NCI-H446 (cell line): ENCODE measurements at places on chromosomes 11 and 22.

- peak; percentile 46 for DNase-seq
Observed at GRCh38 chr22:30890686-30891442, 77.7 kb downstream of the MORC2 start.

- no peak for DNase-seq
Observed at GRCh38 chr11:16217631-16218030, 138.7 kb downstream of the SOX6 start.

DNA sequence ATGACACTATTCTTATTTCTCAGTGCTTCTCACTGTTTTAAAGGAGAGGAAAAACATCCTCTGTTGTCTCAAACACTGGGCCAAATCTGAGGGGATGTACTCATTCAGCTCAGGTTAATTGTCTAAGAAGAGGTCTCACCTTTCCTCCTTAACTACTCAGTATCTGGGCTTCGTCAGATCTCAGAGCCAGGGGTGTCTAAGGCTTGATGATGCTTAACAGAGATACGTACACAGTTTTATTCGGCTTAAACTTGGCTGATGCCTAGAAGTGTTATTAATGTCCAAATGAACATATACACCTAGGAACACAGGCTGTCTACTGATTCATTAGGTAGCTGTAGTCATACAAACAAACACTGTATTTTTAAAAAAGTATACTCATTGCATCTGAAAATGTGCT, 85.8 kb downstream of the UVRAG start:
- no peak for DNase-seq

DNA sequence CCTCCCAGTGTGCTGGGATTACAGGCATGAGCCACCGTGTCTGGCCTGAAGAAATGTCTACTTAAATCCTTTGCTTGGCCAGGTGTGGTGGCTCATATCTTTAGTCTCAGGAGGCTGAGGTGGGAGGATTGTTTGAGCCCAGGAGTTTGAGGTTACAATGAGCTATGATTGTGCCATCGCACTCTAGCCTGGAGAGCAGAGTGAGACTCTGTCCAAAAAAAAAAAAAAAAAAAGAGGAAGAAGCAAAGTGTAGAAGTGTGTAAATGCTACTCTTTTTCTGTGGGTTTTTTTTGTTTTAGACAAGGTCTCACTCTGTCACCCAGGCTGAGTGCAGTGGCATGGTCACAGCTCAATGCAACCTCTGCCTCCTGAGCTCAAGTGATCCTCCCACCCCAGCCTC, 6.4 kb upstream of the ATG16L2 start:
- no peak for DNase-seq

DNA sequence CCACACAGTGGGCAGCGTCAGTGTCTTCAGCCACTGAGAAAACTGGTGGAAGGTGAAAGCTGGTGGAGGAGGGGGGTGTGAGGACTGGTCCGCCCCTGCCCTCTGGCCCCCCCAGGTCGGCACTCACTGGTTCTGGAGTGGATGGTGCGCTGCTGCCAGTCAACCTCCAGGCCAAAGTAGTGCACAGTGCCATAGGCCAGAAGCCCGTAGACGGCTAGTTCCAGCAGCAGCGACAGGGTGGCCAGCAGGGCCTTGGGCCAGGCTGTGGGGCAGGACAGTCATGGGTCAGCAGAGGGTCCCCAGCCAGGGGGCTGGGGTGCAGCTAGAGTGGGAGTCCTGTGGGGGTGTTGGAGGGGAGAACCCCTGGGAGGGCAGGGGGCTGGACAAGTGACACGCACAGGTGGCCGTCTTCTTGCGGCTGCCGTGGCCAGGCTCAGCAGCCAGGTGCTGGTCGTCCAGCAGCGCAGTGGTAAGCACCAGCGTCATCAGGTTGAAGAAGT, 2.2 kb downstream of the LMF2 start:
- no peak for DNase-seq

DNA sequence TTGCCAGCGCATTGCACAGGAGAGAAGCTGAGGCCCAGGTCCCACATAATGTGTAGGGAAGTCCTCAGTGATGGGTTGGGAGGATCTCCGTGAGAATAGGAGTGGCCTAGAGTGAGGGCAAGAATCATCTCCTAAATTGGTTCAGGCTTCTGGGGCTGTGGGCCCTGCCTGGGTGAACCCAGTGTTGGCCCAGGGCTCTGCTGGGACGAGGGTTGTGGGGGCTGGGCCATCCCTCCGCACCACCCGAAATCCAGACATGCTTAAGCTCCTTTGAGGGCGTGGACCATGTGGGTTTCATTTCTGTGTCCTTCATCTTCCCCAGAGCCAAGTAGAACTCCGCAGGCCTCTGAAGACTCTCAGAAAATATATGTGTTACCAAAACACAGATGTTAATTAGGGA, 3.7 kb downstream of the MICALL1 start:
- no peak for DNase-seq

DNA sequence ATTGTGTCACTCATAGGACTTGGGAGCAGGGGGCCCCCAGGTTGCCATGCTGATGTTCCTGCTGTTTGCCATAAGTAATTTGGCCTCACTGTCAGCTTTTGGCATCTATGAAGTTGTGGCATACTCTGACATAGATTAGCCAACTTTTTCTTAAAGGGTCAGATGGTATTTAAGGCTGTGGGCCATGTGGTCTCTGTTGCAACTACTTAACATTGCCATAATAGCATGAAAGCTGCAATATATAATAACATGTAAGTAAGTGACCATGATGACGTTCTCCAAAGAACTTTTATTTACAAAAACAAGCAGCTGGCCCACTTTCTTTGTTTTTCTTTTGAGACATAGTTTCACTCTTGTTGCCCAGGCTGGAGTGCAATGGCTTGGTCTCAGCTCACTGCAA, 2.2 kb upstream of the TMEM216 start:
- DNase-seq: no peak
